ENCODE measurements at places on chromosomes 3 and 15.

GRCh38 chr15:87981969-87982368 is 274.6 kb downstream of the NTRK3 start:
- no peak for DNase-seq

DNA sequence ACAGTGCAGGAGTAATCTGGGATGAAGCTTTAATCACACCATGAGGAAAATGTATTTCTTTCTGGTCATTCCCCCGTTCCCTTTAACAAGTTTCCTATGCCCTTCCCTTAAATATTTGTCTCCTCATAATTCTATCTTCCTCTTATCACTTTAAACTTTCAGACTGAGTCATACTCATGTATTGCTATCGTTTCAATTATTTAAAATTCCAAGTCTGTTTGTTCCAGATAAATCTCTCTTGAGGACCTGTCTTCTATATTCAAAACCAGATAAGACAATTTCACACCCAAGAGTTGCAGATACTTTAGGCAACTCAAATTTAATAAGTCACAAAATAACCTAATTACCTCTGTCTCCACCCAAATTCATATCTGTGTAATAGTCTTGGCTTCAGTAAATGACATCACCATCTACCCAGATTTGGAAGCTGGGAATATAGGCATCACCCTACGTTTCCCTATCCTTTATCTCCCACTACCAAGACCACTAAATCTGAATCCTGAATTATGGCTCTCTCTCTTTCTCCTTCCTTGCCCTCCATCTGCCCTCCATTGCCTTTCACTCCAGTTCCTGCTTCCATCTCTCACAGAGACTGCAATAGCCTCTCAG is 220.1 kb downstream of the PYDC2 start:
- no peak for DNase-seq

DNA sequence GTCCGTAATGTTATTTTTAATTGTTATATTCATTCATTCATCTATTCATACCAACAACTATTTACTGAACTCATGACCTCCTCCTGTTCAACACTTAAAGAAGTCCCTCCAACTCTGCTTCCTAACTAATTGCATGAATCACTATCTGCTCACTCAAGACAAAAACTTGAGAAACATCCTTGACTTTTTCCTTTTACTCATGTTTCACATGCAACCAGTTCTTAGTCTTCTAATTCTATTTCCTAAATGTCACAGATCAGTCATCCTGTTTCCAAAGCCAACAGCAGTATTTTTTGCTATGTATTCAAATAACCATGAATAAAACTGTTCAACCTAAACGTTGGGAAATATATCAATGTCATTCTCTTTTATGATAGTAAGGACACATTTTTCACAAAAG is 124.6 kb upstream of the GBE1 start:
- DNase-seq = no peak

DNA sequence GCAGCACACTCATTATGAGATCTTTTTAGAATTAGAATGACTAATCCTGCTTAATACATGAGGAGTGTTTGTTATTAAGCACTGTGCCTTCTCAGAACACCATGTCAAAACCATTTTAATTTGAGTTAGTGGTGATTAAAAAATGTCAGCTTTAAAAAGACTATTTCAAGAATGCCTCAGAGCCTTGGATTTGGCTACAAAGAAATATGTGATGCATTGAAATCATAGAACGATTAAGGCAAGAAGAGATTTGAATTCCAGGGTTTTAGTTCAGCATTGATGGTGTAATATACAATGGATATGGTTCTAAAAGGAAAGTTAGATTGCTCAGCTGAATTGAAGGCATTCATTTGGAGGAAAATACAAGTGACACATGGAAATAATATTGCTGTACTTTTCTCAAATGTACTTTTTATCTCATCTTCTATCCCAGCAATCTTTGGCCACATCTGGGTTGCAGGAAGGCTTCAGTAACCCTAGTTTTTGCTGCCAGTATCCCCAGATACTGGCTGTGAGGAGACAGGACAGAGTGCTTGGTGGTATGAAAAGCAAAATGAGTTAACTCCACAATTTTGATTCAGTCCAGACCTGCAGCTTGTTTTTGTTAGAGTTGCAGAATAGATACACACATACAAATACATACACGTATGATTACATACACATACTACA is 303.8 kb downstream of the CLSTN2 start:
- no peak for DNase-seq

DNA sequence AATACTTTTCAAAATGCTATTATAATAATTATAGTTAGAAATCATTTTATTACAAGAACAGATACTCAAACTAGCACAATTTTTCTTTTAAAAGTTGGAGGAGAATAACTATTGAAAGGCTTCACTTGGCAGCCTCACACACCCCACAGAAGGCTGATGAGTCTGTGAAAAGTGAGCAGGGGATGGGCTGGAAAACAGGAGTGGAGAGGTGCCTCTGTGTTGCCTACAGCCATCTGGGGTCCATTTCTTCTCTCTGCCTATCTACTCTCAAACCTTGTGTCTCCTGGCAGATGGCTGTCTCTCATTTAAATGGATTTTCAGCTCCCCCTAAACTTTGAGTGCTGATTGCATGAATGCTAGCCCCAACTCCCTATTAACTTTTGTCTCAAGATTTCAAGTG is 230.8 kb downstream of the CLSTN2 start:
- no peak for DNase-seq

DNA sequence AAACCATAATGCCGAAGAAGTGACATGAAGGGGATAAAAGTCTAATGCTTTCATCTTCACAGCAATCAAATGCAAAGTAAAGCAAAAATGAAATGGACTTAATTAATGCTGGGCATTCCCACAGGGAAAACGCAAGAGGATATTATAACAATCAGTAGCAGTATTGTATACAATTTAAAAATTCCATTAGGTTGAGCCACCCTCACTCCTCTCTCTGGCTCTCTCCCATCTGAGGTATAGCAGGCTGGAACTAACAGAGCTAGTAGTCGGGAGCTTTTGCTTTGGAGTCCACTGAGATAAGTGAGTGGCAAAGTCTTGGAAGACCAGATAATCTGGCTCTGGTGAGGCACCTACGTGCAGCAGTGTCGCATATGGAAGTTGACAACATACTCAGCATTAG is 33.9 kb downstream of the DET1 start:
- DNase-seq = no peak

DNA sequence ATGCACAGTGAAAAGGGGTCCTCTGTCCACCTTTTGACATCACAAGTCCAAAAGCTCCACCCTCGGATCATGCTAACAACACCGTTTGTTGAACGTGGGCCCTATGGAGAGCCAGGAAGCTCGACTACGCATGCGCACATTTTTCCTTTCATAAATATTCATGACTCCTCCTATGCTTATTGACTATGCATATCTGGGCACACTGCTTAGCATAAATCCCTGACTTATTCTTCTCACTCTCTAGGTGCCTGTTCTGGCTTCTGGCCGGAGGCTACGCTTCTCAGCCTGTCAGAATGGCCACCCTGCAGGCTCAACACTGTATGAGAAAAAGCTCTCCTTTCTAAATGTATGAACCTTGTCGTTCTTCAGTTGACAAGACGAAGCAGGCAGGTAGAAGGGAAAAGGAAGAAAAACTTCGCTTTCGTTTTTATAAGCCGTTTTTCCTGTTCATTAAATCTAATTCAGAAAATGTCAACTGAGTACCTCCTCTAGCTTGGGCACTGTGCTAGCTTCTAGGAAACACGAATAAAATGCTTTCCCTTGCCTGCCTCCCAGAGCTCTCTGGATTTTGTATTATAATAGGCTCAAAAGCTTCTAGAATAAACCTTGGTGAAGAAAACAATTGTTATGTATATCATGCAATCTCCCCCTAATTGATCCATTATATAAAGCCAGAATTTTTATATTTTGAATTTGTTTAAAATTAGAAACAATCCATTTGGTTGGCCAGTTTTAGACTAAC is 207.7 kb downstream of the ATP10A start:
- no peak for DNase-seq

DNA sequence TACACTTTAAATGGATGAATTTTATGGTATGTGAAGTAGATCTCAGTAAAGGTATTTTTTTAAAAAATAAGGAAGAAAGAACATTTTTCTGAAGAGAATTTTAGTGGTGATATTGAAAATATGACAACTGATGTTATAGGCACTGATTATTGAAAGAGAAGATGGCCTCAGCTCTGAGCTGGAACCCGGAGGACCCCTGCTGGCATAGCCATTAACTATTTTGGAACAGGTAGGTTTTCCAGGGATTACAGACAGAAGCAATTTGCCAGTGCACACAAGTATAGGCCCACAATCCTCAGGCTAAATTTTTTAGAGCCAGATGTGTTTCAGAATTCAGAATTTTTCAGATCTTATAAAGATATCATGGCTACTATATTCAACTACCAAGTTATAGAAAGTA is 315.9 kb upstream of the GPR149 start:
- DNase-seq = no peak

- no peak for DNase-seq
These were observed 1.2 kb downstream of the MB21D2 start for GRCh38 chr3:192916371-192917027.

DNA sequence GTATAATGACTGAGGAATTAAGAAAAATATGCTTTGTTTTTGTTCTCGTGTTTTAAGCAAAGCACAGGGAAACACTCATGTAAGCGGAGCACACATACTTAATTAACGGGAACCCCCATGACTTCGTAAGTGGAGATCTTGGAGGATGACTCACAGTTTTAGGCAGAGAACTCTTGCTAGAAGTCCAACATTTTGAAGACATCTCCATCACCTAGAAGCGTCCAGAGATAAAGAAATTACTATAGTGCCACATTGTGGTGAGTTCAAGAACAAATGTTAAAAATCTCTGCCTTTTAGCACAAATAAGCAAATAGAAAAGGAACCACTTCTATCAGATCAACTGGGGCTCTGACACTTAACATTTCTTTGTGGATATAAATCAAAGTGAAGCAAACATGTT is 194.1 kb upstream of the ARHGEF26 start:
- DNase-seq = no peak

DNA sequence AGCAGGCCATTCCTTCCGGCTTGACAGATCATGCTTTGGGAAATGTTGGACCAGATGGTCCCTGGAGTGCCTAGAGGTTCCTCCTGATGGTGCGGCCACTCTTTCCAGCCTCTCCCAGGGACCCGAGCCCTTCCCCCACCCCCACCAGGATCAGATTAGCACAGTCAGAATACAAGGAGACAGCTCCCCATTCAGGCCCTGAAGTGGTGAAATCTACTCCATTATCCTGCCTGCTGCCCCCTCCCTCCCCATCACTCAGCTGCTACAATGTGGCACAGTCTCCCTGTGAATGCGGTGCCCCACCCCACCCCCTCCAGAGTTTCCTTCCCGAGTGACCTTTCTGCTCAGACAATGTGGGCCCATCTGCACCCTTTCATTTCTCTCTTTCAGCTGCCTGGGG is 29.4 kb downstream of the RNU5B-1 start:
- DNase-seq = no peak

DNA sequence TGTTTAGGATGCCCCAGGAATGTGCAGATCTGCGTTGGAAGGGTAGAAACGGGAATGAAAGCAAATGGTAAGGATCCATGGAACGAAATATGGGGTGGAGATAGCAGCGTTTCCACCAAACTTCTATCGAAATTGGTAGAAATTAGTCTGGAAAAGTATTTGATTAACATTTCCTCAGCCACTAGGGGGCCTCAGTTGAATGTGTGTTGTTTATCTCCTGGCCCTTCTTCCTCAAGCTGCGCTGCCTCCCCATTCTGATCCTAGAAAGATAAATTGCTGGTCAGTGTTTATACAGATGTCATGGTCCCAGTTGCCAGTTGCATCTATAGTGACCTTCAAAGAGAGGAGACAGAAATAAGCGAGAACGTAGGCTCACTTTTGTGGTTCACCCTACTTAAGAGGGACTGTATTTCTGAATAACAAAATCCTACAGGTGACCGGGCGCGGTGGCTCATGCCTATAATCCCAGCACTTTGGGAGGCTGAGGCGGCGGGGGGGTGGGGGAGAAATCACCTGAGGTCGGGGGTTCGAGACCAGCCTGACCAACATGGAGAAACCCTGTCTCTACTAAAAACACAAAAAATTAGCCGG is 457.1 kb downstream of the SQOR start:
- no peak for DNase-seq

DNA sequence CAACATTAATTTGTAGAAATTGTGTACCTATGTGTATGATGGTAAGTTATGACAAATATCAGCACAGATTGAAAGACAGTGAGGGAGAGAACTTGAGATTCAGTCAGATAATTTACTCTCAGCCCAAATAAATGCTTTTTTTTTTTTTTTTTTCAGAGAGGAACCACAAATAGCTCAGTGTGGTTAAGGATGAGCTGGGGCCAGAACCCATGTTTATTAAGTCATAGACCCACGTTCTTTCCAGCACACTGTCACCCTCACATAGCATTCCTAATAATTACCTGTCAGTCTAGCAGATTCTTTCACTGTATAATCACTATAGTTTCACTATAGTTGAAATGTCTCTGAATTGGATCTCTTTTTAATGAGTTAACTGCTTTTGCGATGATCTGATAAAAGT is 246.1 kb downstream of the ZIC1 start:
- DNase-seq = no peak

DNA sequence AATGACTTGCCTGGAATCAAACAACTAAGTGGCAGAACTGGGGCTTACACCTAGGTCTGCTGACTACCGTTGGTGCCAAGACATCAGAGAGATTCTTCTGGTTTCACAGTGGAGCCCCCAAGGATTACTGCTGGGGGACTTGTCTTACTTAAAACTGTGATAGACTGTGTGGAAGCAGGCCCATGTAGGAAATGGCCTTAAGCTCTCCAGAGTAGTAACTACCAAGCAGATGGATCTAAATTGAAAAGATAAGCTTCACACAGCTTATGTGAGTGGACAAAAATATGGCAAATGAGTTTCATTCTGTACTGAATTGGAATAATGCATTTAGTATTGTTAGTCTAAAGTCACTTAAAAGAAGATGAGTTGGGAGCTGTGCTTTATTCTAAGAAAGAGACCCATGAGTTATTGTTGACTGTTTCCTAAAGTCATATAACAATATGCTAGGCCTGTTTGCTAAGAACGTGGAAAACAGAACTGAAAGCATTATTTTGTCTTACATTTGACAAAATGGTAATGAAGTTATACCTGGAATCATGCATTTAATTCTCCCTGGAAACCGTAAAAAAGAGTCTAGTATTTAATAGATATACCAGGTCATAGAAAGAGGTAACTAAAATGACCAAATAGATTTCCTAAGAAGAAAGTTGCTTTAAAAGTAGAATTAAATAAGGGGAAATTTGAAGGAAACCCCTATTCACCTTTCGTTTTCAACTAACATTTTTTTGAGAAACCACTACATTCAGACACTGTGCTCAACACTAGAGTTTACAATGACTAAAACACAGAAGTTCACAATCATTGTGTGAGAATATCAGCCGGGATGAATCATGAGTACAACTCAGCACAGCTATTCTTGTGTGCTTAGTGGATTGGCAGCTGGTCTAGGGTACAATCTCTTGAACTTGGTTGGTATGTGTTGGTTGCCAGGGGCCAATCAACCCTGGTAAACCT is 13.0 kb upstream of the MAPK6 start:
- no peak for DNase-seq

GRCh38 chr15:56831467-56832005 is 86.9 kb upstream of the TCF12 start:
- DNase-seq = no peak

Measured in Panc1 (cell line).